Putamen (tissue), 1 donor: ENCODE measurements at places on chromosomes 13 and 19.

GRCh38 chr13:27679896-27680295, 58.2 kb downstream of the POLR1D start:
- DNase-seq: no peak

GRCh38 chr13:44271915-44272341, 101.7 kb upstream of the SERP2 start:
- DNase-seq: peak; percentile 34

DNA sequence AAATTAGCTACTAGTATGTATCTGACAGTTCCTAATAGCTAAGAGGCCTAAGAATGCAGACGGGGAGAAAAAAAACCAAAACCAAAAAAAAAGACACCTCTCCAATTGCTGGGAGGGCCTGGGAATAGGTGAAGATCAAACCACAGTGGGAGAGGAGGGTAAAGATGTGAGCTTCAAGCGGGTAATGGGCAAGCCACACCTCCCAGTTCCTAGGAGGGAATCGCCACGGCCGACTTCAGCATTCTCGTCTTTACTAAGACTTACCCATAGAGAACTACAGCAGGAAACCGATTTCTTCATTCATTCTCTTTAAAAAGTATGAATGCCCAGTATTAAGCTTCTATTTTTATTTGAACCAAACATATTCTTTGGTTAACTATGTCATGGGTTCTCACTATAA, 5.6 kb upstream of the EEF1AKMT1 start:
- DNase-seq: no peak

- no peak for DNase-seq
Measured at GRCh38 chr13:98835156-98835555, 82.7 kb upstream of the SLC15A1 start.

GRCh38 chr19:1356508-1356865, 27.2 kb upstream of the NDUFS7 start:
- DNase-seq: no peak

GRCh38 chr13:100362781-100363180, 225.8 kb downstream of the GGACT start:
- DNase-seq: no peak

GRCh38 chr13:46572752-46573431, 19.9 kb downstream of the LRCH1 start:
- DNase-seq: no peak

DNA sequence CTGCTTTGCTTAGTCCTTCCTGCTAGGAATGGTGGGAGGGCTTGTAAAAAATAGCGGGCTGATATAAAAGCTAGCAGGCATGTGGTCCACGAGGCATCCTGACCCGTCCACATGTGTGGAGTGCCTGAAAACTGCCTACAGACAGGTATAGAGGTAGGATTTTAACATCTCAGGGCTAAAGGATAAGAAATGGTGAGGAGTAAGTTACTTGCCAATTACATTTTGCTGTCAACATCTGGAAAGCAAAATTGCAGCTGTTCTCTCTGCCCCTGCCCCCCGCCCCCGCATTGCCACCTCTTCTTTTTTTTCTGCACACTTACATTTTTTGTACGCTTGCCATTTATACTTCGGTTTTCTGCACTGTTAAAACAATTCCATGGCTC, 21.0 kb downstream of the NFIX start:
- no peak for DNase-seq

GRCh38 chr13:109790942-109791605, 4.7 kb upstream of the IRS2 start:
- DNase-seq: peak; percentile 56

- no peak for DNase-seq
Measured at GRCh38 chr19:39951686-39952085, 17.3 kb upstream of the FCGBP start.

- peak; percentile 53 for DNase-seq
Measured at GRCh38 chr13:37995092-37995491, 125.5 kb upstream of the TRPC4 start.

DNA sequence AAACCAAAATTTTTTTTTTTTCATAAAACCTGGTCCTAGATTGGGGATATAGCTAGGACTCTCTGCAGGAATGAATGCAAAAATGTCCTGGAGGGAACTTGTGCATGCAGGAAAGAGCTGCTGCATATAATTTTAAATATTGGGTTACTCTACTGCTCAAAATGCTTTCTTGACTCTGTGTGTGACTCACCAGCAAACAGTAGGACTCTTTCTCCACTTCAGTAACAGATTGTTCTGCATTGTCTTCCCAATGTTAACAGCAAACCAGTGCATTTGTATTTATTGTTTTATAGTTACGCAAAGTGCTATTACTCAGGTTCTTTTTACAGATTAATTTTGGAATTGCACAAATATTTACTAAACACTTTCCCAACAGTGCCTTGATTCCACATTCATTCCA, 163.7 kb upstream of the KL start:
- no peak for DNase-seq

- DNase-seq: no peak
Measured at GRCh38 chr13:72316716-72317115, 410.7 kb downstream of the MZT1 start.

- DNase-seq: no peak
Measured at GRCh38 chr13:42109957-42110356, 61.5 kb downstream of the DGKH start.

DNA sequence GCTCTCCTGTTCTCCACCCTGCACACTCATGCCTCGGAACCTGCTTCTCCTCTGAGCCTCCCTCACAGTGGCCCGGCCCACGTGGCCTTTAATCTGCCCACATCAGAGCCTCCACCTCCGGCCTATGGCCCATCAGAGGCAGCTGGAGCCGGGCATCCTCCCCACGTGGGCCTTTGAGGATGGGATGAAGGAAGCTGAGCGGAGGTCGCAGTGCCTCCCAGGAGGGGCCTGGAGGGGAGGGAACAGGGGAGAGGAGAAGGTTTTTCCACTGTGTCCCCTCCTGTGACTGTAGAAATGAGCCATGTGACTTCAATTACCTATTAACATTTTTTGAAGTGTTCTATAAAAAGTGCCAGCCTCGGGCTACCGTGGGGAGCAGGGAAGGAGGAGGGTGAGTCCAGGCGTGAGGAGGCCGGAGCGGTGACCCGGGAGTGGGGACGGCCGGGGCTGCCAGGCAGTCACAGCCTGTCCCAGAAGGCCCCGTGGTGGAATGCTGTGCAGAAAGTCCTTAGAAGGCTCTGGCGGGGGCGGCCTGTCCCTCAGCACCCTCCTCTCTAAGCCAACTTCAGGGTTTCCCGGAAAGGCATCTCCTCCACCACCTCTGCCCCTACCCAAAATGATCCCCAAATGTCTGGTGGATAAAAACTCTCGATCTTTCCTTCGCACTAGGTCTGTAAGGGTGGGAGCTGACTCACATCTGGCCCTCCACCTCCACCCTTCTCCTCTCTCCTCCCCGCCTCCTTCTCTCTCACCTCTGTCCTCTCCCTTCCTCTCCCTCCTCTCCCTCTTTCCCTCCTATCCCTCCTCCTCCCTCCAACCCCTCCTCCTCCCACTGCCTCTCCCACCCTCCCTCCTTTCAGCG, 24.8 kb upstream of the SLC1A5 start:
- no peak for DNase-seq

DNA sequence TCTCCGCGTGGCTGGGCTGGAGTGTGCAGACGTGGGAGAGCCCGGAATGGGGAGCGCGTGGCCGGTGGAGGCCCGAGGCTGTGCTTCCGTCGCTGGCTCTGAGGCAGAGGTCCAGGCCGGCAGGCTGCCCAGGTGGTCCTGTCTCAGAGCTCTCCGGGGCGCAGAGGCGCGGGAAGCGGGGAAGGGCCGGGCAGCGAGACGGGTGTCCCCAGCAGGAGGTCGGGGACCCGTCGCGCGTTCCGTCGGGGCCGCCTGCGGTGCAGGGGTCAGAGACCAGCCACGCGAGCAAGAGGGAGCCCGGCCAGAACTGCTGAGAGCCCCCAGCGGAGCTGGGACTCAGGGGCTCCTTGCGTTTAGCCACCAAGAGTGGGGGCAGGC, 1.3 kb upstream of the C1QTNF9 start:
- no peak for DNase-seq

- no peak for DNase-seq
Measured at GRCh38 chr13:30983431-30983830, 51.0 kb downstream of the TEX26 start.

DNA sequence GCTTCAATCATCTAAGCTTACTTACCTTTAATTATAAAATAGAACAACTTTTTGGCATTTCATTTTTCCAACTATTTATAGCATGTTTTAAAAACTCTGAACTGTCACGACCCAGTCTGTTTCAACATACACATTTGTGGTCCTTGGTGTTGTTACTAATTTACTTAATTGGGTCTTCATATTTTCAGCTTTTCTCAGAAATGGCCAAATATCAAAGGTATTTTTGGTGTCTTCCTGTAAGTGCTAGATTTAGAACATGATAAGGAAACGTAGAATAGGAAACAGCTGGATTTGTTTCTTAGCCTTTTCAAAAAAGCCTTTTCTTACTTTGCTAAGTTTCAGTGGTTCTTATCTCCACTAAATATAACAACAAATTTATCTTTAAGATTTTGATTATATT, 11.4 kb downstream of the LPAR6 start:
- DNase-seq: no peak

- no peak for DNase-seq
Measured at GRCh38 chr19:39428283-39429112, 7.3 kb downstream of the RPS16 start.

DNA sequence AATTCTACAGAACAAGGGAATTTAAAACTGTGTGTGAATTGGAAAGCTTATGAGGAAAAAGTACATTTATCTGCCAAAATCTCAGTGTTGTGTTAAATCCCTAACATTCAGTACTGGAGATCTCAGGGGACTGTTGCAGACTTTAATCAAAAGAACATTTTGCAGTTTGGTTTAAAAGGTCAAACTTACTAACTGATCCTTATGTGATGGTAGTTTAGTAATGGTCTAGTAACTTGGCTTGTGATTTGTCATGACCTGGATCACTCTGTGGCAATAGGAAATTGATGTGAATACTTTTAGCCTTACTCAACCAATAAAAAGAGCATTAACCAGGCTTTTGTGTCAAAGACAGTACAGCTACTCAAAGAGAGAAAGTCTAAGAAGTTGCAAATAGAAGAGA, 862.1 kb upstream of the MIR17HG start:
- DNase-seq: no peak

DNA sequence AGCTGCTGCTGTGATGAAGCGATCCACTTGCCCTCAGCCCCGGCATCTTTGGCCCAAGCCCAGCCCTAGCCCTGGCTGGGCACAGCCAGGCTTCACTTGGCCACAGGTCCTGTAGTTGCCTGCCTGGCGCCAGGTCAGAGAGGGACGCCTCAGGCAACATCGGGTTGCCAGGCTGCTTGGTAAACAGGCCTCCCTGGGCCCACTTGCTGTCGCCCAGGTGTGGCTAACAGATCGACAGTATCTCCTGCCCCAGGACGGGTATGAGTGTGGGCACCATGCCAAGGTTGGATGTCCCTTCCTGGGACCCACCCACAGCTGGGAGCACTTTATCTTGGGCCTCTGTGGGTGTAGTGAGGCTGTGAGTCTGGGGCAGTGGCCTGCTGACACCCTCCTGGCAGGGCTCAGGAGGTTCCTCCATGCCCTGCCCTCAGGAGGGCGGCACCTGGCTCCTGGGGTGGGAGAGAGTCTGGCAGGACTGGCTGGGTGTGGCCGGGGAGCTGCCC, 27.8 kb downstream of the CARM1 start:
- no peak for DNase-seq

DNA sequence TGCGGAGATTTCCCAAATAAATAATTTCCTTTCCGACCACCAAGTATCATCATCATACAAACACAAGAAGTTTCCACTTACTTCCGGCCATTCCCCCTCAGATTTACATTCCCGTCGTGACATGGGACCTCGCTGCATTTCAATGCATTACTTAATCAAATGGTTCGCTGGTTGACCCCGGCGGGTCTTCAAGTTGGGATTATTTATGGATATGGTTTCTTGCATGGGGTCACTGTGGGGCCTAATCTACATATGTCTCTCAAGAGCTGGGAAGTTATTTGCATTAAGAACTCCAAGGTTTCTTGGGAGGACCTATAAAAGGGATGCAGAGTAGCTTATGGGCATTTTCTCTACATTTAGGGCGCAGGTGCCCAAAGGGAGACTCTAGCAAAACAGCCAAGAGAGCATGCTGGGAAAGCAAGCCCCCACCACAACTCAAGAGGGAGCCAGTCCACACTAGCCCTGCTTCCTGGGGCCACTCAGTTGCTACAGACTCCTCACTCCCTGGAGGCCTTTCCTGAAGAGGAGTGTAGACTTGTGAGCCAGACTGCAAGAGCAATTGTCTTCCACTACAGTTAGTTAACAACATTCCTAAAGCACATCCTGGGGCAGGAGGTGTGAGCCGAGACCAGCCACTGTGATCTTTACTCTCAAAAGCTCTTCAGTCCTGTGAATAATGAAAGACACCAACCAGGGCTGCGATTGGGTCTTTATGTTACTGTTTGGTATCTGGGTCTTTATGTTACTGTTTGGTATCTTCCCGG, 125.3 kb downstream of the KATNAL1 start:
- DNase-seq: no peak

- DNase-seq: no peak
Measured at GRCh38 chr13:32033744-32034143, 2.2 kb downstream of the FRY start.

DNA sequence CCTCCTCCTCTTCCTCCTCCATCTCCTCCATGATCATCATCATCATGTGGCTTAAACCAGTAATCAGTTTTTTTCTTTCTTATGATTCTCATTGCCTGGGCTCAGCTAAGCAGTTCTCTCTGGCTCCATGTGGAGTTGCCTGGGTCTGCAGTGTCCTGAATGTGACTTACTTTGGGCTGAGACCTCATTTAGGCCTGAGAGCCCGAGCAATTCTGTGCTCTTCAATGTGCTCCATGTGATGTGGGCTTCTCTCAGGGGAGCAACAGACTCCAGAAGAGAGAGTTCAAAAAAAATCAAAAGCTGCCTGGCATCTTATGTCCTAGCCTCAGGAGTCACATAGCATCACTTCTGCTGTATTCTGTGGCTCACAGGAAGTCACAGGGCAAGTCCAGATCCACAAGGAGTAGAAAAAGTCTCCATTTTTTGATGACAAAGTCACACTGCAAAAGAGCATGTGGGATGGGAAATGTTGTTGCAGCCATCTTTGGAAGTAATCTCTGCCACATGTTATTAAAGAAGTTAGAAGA, 128.7 kb downstream of the MAB21L1 start:
- DNase-seq: no peak

DNA sequence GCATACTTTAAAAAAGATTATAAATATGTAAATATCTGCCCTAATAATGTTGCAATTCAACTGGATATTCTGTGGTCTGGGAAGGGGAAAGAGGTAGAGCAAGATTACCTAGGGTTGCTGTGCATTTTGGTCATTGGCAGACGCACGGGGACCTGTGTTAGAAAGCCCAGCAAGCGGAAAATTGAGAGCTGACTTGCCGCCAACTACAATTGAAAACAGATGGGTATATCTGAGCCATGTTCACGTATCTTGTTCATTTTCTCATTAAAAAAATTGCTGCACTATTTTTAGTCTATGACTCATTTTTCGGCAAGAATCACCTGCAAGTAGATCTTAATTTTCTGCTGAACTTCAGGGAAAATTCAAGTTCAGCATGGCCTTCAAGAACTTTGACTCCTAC, 308.5 kb upstream of the TMTC4 start:
- peak; percentile 7 for DNase-seq

DNA sequence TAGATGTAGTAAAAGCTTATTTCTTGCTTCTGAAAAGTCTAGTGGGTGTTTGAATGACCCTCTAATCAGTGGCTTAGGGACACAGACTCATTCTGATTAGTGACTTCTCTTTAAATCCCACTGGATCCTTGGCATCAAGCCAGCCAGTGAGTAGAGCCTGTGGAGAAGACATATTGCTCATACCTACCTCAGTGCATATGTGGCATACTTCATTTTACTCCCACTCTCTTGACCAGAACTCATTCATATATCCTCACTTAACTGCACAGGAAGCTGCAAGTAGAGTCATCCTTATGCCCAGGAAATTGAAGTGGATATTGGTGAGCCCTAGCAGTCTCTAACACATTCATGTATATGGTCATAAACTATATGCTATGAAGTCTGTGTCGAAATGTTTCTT, 148.3 kb downstream of the PDS5B start:
- DNase-seq: no peak
